Heart right ventricle (tissue), 16 donors: ENCODE measurements at places on chromosomes 6 and 20. TPM values are rescaled to one million over a fixed set of nuclear protein-coding genes. Genes with fewer than 3 reads are reported as not detected.
A peak's percentile ranks its signal among the peaks of the same experiment; 100 is the strongest.

Gene RBM24
- 174 TPM for total RNA-seq

Gene MYLK2
- total RNA-seq, result 0.18 TPM

DNA sequence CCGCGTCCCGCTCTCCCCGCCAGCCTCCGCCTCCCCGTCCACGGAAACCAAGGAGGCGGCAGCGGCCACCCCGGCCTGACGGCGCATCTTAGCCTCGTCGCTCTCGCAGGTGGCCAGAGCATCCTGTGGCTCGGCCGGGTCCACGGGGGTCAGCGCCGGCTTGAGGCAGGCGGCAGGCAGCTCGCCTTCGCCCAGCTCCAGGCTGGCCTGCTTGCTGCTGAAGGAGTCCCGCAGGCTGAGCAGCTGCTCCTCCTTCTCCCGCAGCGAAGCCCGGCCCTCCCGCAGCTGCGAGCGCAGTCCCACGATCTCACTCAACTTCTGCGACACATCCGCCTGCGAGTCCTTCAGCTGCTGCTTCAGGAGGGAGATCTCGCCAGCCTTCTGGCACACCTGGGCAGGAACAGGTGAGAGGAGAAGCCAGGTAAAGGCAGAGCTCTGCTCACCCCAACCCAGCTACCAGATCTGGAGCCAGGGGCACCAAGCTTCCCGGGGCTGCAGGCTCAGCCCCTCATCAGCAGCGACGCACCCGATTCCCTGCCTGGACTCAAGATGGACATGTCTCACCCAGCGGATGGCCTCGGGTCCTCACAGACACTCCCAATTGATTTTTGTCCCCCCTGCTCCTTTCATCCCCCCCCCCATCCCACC, 5.2 kb upstream of the FASTKD5 start:
- H3K4me1 ChIP-seq, result peaks cover 4% of the 10 kb centered on the region
- H3K36me3 ChIP-seq, result no peaks in the 10 kb centered on the region
- H3K27me3 ChIP-seq, result no peaks in the 10 kb centered on the region
- peak overlapping the region; percentile 20 for H3K27ac ChIP-seq
- DNase-seq, result no peak
- H3K4me3 ChIP-seq, result peak overlapping the region; percentile 20

GRCh38 chr6:137167702-137168377, 5.6 kb downstream of the IL22RA2 start:
- no peak for DNase-seq
- no peaks in the 10 kb centered on the region for H3K4me1 ChIP-seq
- no peak overlapping the region for H3K4me3 ChIP-seq
- H3K36me3 ChIP-seq, result no peaks in the 10 kb centered on the region
- no peaks in the 10 kb centered on the region for H3K27me3 ChIP-seq

GRCh38 chr6:38990475-38990874, 58.1 kb upstream of the GLP1R start:
- no peaks in the 10 kb centered on the region for H3K4me1 ChIP-seq
- H3K4me3 ChIP-seq, result no peak overlapping the region
- no peak for DNase-seq
- peaks cover 39% of the 10 kb centered on the region for H3K27me3 ChIP-seq
- H3K27ac ChIP-seq, result no peak overlapping the region

DNA sequence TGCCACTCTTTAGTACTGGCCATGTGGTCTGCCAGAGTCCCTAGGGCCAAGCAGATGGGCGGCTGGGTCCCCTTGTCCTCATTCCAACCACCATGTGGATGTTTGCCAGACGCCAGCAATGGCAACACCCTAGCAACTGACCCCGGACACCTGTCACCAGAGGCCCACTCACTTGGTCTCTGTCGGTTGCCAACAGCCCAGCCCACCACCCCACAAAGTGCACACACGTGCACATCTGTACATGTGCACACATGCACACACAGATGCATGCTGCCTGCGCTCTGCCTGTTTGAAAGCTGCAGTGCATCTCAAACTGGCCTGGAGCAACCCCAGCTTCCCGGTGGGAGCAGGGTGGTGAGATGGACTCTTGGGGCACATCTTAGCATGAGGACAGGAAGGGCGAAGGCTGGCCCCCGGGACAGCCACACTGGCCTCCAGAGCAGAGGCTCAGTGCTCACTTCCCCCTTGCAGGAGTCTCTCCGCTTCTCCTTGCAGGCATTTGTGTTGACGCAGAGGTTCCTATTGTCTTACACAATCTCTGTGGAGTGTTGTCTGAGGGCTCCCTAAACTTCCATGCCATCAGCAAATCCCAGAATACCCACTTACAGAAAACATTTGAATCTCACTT, 54.0 kb downstream of the PSMG4 start:
- no peak overlapping the region for H3K4me3 ChIP-seq
- H3K36me3 ChIP-seq, result no peaks in the 10 kb centered on the region
- no peak overlapping the region for H3K27ac ChIP-seq
- H3K4me1 ChIP-seq, result no peaks in the 10 kb centered on the region

DNA sequence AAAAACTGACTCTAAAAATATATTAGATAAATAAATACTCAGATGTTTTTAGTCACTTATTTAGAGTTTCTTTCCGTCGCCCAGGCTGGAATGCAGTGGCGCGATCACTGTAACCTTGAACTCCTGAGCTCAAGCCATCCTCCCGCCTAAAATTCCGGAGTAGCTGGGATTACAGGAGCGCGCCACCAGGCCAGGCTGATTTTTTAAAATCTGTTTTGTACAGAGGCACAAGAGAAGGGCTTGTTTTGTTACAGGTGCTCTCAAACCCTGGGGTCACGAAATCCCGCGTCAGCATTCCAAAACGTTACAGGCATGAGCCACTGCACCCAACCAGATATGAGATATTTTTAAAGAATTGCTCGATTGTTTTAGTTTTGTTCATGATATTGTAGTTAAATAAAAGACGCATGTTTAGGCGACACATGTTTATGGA, 40.7 kb upstream of the BTN3A2 start:
- H3K36me3 ChIP-seq, result no peaks in the 10 kb centered on the region
- peaks cover 35% of the 10 kb centered on the region for H3K4me1 ChIP-seq
- H3K4me3 ChIP-seq, result no peak overlapping the region
